ENCODE measurements at places on chromosomes 4 and X.

GRCh38 chr4:7299010-7299907, 106.9 kb downstream of the SORCS2 start:
- DNase-seq: no peak

- DNase-seq: no peak
Observed at GRCh38 chrX:138723301-138723700, 11.8 kb upstream of the FGF13 start.

DNA sequence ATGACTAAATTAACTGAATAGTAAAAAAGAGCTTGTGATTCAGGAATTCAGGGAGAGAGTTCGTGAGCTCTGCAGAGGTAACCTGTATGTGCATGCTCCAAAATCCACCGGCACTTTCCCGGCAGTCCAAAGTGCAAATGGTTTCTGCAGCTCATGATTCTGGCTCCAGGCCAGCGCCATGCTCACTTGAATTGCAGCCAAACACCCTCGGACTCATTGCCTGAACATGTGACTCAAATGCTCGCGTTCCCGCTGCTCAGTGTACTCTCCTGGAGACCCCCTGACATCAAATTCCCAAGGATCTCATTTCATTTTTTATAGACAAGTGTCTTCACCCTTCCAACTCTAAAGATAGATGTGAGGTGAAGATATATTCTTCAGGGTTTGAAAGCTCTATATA, 44.1 kb upstream of the SH3RF1 start:
- DNase-seq: no peak

- DNase-seq: peak; percentile 56
Observed at GRCh38 chrX:131792356-131792749, 230.7 kb upstream of the STK26 start.

DNA sequence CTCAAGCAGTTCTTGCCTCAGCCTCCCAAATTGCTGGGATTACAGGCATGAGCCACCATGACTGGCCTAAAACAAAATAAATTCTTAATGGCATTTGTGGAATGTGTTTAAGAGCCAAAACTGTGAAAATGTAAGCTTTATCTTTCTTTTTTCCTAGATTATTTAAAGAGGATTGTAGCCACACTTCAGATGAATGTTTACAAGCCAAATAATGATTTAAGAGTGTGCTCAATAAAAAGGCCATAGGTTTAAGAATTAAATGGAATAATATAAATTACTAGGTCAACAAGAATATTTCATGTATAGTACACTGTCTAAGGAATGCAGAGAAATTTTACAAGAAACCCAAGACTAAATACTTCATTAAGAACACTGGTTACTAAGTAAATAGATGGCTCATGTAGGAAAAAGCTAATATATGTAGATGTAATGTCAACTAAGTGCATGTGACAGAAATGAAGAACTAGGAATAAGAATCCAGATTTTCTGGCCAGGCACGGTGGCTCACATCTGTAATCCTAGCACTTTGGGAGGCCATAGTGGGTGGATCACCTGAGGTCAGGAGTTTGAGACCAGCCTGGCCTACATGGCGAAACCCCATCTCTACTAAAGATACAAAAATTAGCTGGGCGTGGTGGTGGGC, 21.3 kb upstream of the UGDH start:
- no peak for DNase-seq
